Upper lobe of left lung (tissue), 6 donors: ENCODE measurements at places on chromosomes 7 and 10. TPM values are rescaled to one million over a fixed set of nuclear protein-coding genes. Genes with fewer than 3 reads are reported as not detected.

CTNNA3 gene
- 2.0 TPM for total RNA-seq

TYW1B gene
- 3.1 TPM for total RNA-seq

PTPN20 gene
- 4.3 TPM for total RNA-seq

ERV3-1 gene
- total RNA-seq = 20.4 TPM

MYH16 gene
- total RNA-seq = not detected

RSPH10B2 gene
- 0.49 TPM for total RNA-seq

PLEKHS1 gene
- 3.2 TPM for total RNA-seq

CDK1 gene
- total RNA-seq = 5.2 TPM

GPR26 gene
- total RNA-seq = not detected

EGR2 gene
- 50.9 TPM for total RNA-seq

ZNF722 gene
- total RNA-seq = not detected

CFAP58 gene
- 1.0 TPM for total RNA-seq

DNA sequence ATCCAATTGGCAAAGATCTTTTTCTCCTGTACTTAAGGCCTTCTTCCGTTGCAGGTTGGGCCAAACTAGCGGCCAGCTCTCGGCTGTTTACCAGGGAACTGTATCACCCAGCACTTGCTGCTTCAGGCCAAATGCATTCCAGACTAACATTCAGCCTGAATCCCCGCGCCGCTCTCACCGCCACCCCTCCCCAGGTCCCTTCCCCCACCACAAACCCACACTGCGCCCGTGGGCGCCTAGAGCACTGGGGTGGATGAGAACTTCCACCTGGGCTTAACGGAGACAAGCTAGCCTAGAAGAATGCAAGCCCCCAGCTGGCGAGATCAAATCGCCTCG, 676 bp downstream of the TCAF1 start:
- DNase-seq = peak; percentile 42

- no peak for DNase-seq
Observed at GRCh38 chr7:73429215-73429614, 4.4 kb upstream of the FZD9 start.

- no peak for DNase-seq
Observed at GRCh38 chr10:20166096-20166675, 350.0 kb downstream of the PLXDC2 start.

GRCh38 chr10:133133471-133134231, 26.4 kb upstream of the KNDC1 start:
- DNase-seq = peak; percentile 19

DNA sequence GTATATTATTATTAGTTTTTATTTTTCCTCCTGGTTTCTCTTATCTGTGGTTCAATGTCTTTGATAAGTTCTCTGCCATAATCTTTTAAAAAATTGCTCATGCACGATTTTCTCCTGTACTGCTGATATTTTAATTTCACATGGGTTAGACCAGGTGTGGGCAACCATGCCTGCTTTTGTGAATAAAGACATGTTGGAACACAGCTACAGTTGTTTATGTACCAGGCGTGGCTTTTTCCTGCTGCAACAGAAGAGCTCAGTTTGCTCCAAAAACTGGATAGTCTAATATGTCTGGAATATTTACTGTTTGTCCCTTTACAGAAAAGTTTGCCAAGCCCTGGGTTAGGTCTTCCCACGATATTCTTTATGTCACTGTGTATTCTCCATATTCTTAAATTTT, 105.2 kb downstream of the VWC2 start:
- no peak for DNase-seq

- no peak for DNase-seq
Observed at GRCh38 chr10:19119191-19119590, 70.6 kb downstream of the MALRD1 start.

- no peak for DNase-seq
Observed at GRCh38 chr7:52920977-52921376, 114.5 kb upstream of the POM121L12 start.

- DNase-seq = no peak
Observed at GRCh38 chr7:26959290-26959689, 94.9 kb upstream of the SKAP2 start.

- no peak for DNase-seq
Observed at GRCh38 chr10:33643042-33643441, 308.6 kb upstream of the NRP1 start.

DNA sequence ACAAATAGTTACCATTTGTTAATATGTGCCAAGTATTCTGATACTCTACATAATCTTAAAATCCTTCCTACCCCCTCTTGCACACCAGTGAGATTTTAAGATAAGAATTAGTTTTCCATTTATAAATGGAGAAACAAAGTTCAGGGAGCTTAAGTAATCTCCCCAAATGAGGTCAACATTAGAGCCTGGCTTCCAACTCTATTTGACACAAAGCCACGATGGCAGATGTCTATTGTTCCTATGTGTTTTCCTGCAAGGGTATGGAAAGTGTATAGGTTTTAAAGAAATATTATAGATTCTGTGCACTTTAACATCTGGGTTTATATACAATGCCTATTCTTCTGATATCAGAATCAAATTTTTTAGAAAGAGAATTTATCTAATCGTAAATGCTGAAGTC, 143.9 kb upstream of the SEMA3C start:
- no peak for DNase-seq

DNA sequence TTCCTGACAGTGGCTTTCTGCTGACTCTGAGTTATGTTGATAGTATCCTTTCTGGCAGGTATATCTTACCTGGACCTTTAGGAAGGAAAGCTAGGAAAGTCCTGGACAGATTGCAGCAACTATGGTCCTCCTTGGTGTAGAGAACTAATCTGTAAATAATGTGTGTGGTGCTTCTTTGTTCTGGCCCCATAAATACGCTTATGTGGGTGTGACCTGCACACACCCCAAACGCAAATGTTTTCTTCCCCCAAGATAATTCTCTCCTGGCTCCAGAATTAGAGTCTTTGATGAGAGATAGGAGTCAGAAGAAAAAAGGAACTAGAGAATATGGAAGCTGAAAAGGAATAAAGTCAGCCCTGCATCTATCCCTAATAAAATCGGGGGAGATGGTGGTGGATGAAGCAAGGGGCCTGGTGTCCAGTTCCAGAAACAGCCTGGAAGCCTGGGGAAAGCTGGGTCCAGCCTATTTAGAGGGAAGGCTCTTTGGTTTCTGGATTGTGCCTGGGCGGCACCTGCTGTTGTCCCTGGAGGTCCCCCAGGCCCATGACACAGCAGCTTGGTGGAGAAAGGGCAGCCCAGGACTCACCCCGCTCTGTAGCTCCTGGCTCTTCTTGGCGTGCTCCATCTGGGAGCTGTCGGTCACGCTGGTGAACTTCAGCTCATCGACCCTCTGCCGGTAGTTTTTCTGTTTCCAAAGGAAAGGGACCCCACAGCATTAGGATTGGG, 38.2 kb downstream of the NRAP start:
- no peak for DNase-seq

- no peak for DNase-seq
Observed at GRCh38 chr7:91019686-91020385, 244.4 kb upstream of the FZD1 start.

DNA sequence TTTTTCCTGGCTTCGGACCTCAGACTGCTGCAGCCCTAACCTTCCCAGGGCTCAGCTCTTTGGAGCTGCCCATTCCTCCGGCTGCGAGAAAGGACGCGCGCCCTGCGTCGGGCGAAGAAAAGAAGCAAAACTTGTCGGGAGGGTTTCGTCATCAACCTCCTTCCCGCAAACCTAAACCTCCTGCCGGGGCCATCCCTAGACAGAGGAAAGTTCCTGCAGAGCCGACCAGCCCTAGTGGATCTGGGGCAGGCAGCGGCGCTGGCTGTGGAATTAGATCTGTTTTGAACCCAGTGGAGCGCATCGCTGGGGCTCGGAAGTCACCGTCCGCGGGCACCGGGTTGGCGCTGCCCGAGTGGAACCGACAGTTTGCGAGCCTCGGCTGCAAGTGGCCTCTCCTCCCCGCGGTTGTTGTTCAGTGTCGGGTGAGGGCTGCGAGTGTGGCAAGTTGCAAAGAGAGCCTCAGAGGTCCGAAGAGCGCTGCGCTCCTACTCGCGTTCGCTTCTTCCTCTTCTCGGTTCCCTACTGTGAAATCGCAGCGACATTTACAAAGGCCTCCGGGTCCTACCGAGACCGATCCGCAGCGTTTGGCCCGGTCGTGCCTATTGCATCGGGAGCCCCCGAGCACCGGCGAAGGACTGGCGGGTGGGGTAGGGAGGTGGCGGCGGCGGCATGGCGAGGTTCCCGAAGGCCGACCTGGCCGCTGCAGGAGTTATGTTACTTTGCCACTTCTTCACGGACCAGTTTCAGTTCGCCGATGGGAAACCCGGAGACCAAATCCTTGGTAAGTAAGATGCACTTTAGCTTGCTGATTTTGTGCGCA, at the start of gene PLXDC2:
TSS of gene PLXDC2 (plus strand) at position 22 of the 820 bp plus-strand sequence.
- peak; percentile 56 for DNase-seq

- DNase-seq = no peak
Observed at GRCh38 chr7:25359471-25360059, 131.3 kb upstream of the NPVF start.

GRCh38 chr7:374706-375311, 84.8 kb downstream of the FOXL3 start:
- DNase-seq = peak; percentile 18
